ENCODE measurements at places on chromosomes 11 and 22. TPM values are rescaled to one million over a fixed set of nuclear protein-coding genes. Genes with fewer than 3 reads are reported as not detected.

Gene MS4A12
- total RNA-seq = not detected

- no peak for DNase-seq
These were observed 160.9 kb downstream of the ADAMTS15 start for GRCh38 chr11:130609121-130610035.

Gene SLC16A8
- not detected for total RNA-seq

DNA sequence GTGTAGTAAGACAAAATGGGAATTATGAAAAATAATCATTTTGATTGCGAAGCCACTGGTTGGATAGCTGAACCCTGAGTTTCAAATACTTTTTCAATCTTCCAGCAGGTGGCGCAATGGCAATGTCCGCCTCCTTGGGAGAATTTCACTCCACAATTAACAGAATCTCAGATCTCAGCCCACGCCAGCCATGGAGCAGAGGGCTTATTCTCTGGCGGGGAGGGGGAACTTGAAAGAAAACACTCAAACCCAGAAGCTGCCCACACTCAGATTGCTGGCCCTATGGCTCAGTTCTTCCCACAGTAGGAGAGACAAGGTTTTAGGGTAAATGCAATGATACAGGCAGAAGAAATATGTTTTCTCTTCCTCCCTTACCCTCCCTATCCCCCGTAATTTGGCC, 38.7 kb upstream of the RCN1 start:
- DNase-seq = peak; percentile 50

Gene XRRA1
- 5.6 TPM for total RNA-seq

DNA sequence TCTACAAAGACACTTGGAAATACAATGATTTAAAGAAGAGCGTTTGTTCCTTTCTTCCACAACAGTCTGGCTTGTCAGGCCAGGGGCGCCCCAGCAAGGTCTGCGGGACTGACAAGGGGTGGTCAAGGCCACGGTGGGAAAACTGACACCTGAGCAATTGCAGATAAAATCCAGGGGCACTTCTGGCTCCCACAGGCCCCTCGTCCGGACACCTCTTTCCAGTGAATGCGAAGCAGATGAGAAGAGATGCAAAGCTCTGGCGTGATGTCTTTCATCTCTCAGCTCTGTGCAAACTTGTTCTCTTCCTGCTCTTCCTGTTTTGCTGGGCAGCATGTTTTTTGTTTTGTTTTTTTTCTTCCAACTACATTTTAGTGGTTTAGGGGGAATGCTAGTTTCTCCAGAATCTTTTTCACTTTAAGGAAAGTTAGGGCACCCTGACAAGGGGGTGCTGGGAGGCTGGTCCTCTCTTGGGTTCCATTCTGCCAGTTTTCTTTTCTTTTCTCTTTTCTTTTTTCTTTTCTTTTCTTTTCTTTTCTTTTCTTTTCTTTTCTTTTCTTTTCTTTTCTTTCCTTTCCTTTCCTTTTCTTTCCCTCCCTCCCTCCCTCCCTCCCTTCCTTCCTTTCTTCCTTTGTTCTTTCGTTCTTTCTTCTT, 11.1 kb upstream of the CBX6 start:
- no peak for DNase-seq

Gene GLYAT
- total RNA-seq = not detected

GRCh38 chr11:74696939-74697675, 34.1 kb downstream of the CHRDL2 start:
- DNase-seq = peak; percentile 64

Gene PICALM
- total RNA-seq = 147 TPM

Data from Daoy (cell line).